ENCODE measurements at places on chromosomes 1 and 21.

DNA sequence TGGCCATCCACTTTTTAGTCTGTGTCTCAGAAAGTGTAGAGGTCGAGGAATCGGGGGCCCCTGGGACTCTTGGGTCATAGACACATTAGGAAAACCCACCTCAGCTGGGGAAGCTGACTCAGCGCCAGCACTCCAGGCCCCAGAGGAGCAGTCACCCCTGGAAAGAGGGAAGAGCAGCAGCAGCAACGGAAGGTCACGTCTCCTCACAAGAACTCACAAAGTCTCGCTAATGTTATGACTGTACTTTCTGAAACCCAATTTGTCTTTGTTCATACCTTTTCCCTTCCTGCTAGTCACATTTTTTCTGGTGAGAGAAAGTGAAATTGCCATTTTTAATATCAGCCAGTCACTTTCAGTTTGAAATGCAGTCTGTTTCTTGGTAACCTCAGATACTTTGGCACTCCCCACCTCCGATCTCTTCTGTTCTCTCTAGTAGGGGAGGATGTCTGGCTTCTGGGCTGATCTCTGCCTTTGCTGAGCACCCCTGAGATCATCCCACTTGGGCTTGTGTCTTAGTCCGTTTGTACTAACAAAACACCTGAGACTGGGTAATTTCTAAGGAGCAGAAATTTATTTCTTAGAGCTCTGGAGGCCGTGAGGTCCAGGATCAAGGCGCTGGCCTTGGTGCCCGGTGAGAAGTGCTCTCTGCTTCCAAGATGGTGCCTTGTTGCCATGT lies 6.0 kb upstream of the NLRP3 start:
- DNase-seq: no peak

- no peak for DNase-seq
These were observed 720 bp downstream of the SUSD4 start for GRCh38 chr1:223363057-223363855.

DNA sequence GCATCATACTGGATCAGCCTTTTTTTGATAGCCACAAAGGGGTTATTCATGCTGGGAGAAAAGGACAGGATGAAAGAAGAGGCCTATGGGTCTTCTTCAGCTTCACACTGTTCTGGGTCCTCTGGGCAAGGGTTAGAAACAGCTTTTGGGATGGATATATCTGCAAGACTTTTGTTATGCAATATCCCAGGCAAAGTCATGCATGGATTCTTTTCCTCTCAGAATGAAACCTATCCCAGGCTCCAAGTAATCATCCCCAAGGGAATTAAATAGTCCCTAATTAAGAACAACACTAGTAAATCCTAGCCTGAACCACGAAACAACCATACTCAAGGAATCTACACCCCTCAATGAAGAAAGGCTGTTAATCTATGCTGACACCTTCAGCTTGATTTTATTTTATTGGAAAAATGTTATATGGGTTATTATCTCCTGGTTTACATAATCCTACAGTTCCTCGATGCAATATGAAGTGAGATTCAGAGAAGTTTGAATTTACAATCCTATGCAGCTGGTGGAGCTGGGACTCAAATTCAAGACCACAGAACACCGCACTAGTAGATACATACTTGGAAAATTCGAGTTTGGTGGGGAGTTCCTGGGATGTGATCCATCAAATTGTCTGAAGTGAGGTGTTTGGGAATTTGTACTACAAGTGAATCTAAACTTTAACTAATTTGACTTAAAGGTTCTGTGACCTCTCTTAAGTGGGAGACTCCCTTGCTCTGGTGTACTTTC lies 338.6 kb downstream of the TBX15 start:
- no peak for DNase-seq

- DNase-seq: no peak
These were observed 174.2 kb downstream of the RUNX1 start for GRCh38 chr21:34874684-34875513.

- DNase-seq: no peak
These were observed 1573.0 kb upstream of the PRMT6 start for GRCh38 chr1:105483436-105483835.

- no peak for DNase-seq
These were observed 9.5 kb upstream of the B3GALNT2 start for GRCh38 chr1:235513495-235514366.

- DNase-seq: no peak
These were observed 73.1 kb downstream of the GATAD2B start for GRCh38 chr1:153849487-153850185.

DNA sequence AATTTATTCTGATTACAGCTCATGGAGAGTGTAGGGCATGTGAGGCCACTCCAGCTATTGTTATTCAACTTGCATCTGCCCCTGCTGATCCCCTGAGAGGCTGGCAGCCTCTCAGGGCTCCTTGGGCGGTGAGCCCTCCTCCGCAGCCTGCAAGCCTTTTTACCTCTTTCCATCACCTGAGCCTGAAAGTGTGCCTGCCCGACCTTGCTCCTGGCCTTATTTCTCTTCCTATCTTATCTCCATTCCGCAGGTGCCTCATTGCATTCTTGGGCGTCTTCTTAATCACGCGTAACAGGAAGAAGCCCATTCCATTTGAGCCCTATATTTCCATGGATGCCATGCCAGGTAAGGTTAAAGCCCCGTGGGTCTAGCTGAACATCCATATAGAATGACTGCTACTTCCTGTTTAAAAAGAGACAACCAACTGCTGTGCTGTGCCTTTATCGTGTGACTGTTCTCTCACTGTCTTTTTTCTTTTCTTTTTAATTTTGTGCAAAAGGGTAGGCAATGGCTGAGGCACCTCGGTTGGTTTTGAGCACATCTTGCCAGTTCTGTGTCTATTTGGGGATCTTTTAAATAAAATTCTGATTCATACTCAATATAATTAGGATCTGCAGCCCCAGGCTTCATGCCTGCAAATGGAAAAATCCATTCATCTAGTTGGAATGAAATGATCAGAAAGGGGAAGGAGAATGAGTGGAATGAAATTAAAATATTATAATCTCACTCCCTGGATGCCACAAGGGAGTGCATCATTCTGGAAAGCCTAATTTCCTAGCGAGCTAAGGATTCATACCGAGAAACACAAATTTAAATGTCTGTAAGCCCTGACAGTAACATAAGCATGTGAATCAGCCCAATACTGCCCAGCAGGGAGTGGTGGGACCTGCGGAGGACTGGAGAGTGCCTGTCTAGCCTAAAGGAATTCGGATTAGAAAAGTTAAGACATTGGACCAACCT lies 38.6 kb upstream of the RCAN3 start:
- no peak for DNase-seq

DNA sequence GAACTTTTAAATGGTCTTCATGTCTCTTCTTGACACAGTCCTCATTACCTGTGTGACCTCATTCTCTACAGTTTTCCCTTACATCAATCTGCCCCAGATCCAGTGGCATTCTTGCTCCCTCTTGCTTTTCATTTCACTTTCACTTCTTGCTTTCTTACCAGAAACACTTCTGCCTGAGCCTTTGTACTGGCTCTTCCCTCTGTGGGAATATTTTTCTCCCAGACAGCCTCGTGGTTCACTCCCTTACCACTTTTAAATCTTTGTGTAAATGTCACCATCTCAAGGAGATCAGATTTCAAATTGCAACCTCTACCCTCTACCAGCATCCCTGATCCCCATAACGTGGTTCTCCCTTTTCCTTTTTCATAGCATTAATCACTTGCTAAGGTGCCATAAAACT lies 73.2 kb downstream of the DISC1 start:
- DNase-seq: no peak

DNA sequence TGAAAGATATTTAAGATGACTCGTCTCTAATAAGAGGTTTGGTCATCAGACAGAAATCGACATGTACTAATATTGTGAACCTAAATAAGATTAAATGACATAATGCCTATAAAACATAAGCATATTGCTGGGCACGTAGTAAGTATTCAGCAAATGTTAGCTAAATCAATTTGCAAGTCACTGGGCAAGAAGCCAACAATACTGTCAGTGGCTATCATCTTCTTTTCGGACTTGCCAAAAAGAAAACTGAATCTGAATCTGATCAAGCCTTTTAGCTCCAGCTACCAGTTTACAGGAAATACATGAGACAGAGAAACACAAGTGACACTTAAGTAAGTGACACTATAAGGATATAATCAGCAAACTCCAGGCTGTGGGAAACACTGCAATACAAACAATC lies 46.0 kb downstream of the RPL5 start:
- no peak for DNase-seq

- no peak for DNase-seq
These were observed 17.5 kb downstream of the ITGB2 start for GRCh38 chr21:44903050-44903685.

- DNase-seq: no peak
These were observed 378.4 kb upstream of the RUNX1 start for GRCh38 chr21:35427320-35428000.

GRCh38 chr1:151840421-151840820 lies 801 bp upstream of the C2CD4D start:
- DNase-seq: no peak

DNA sequence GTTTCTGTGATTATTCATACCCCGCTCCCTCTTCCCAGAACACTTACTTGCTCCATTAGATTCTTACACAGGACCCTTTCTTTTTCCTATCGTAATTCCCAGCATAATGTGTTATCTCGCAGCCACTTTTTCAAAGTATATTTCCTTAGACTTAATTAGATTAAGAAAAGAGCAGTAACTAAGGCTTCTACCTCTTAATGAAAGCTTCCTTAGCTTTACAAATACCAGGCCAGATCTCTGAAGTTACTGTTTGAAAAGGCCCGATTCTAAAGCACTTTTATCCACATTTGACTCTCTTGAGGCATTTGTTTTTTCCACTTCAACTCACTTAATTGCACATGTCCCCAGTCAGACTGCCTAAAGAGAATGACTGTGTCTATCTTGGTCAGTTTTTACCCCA lies 1264.3 kb upstream of the ADGRL2 start:
- DNase-seq: no peak

GRCh38 chr1:207811319-207811718 lies 59.5 kb downstream of the CD46 start:
- DNase-seq: no peak

Data from stimulated activated CD8-positive, alpha-beta memory T cell treated with anti-CD3 and anti-CD28 coated beads, Interleukin-15, amount 100 ng/mL, for 4 hours (primary cell).